ENCODE measurements at places on chromosomes 6 and 20.
A peak's percentile ranks its signal among the peaks of the same experiment; 100 is the strongest.

- DNase-seq: no peak
Measured at GRCh38 chr6:143586557-143586956, 75.0 kb upstream of the FUCA2 start.

- peak; percentile 84 for DNase-seq
Measured at GRCh38 chr6:127342946-127343808, at the start of gene ECHDC1. Gene ECHDC1 (minus strand): TSS chr6:127343609. CDS start chr6:127331028, 12,581 bp downstream.

- peak; percentile 73 for DNase-seq
Measured at GRCh38 chr6:27889628-27890444, 22.4 kb downstream of the OR2B2 start.

GRCh38 chr6:167739721-167740475, 86.8 kb upstream of the AFDN start:
- DNase-seq: no peak

DNA sequence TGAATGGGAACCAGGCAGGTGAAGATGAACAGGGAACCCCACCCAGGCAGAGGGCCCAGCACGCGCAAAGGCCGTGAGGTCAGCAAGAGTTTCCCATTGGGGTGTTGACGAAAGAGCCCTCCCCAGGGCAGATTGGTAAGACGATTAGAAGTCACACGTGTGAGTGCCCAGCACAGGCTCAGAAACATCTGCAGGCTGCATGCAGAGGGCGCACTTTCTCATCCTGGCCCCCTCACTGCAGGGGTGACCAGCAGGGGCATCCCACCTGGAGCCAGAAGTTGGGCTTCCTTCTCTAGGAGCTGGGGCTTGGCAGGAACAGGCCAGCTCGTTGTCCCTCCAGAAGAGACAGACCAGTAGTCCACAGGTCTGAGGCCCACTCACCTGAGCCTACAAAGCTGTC, 38.4 kb downstream of the VSTM2L start:
- peak; percentile 28 for DNase-seq

DNA sequence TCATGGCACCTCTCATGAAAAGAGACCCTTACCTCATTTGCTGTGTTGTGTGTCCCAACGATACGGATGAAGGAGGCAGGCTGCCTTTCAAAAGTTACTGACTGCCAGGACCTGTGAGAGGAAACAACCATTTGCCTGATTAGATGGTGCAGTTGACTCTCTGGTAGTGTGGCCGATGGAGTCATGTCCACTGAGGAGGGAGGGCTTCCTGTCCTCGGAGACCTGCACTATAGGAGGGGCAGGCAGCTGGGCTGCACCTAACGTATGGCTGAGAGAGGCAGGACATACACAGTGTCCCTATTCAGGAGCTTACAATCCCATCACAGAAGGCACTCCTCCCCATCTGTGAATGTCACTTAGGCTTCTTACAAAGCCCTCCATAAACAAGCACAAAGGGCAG, 373.0 kb downstream of the ZFAND3 start:
- DNase-seq: no peak

GRCh38 chr20:4225745-4226144, 210.4 kb upstream of the RNF24 start:
- no peak for DNase-seq

DNA sequence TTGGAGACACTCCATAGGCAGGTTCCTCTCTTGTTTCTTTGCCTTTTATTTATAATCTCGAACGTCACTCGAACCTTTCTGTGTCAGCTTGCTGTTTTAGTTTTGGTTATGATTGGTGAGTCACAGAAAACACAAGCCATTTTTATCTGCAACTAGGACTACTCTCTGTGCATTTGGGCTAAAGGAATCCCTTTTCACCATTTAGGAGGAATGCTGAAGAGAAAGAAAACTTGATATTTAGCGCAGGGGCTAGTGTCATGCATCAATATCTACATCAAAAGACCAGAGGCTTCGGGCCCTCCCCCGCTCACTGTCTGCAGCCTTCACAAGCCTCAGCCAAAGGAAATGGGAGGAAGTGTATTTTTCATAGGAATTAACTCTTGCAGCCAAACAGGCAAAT, 507.8 kb upstream of the CITED2 start:
- no peak for DNase-seq

DNA sequence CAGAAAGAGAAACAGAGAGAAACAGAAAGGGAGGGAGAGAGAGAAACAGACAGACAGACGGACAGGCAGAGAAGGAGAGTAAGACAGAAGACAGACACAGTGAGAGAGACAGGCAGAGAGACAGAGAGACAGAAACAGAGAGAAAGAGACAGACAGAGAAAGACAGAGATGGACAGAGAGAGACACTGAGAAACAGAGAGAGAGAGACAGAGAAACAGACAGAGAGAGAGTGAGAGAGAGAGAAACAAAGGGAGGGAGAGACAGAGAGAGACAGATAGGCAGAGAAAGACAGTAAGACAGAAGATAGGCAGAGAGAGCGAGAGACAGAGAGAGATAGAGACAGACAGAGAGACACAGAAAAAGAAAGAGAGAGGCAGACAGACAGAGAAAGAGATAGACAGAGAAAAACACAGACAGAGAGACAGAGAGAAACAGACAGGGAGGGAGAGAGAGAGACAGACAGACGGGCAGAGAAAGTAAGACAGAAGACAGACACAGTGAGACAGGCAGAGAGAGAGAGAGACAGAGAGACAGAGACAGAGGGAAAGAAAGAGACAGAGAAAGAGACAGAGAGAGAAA, 753.4 kb upstream of the DEFB115 start:
- no peak for DNase-seq

DNA sequence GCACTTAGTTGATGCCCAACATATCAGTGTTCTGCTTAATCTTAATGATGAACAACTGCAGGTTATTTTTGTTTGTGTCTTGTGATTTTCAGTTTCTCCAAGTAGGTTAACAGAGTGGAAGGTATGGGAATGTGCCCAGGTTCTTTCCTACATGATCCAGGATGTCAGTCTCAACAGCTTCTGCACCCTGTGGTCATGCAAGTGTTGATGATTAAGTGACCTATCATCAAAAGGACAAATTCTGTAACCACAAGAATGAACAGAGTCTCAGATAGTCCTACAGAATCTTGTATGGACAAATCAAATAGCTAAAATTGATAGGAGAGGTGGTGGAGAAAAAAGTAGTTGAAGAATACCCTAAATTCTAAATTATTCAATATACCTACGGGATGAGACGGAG, 26.1 kb downstream of the MAN1A1 start:
- peak; percentile 49 for DNase-seq

DNA sequence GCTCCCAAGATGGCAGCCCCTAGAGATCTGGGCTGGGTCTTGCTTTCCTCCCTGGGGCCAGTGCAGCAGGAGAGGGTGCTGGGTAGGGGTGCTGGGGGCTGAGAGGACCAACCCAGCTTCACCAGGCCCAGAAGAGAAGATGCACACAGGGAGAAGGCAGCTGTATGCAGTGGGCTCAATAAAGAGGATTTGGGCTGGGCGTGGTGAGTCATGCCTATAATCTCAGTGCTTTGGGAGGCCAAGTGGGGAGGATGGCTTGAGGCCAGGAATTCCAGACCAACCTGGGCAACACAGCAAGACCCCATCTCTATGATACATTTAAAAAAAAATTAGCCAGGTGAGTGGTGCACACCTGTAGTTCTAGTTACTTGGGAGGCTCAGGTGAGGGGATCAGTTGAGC, 25.7 kb upstream of the EMILIN3 start:
- DNase-seq: no peak

DNA sequence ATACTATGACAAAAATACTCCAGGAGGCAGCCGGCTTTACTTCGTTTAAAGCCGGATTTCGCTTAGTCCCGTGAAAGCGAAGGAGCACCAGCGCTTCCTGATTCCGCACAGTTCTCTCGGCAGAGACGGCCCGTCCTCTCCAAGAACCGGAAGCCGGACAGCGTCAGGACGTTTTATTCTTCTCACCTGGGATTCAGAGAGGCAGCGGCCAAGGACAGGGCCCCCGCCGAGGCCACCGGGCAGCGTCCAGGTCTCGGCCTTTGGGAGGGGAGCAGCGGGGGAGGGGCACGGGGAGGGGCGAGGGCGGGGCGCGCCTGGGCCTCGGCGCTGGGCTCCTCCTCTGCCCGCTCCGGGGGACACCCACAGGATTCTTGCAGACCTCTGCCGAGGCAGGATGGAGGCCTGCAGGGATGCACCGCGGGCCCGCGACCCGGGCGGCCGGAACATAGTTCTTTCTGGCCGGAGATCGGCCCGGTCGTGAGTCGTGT, 2.8 kb upstream of the DIDO1 start:
- peak; percentile 69 for DNase-seq

DNA sequence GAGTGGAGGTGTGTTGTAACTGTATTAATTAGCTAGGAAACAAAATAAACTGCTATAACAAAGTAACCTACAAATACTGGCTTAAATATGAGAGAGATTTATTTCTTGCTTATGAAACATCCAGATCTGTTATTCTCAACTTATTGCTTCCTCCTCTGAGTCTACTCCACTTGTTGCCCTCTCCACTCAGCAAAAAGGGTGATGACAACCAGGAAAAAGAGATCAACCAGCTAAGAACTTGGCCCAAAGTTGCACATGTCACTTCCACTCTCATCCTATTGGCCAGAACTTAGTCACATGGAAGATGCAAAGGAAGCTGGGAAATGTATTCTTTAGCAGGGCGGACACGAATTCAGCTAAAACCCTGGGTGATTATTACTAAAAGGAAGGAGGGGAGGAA, 5.2 kb upstream of the TP53RK start:
- DNase-seq: peak; percentile 61

DNA sequence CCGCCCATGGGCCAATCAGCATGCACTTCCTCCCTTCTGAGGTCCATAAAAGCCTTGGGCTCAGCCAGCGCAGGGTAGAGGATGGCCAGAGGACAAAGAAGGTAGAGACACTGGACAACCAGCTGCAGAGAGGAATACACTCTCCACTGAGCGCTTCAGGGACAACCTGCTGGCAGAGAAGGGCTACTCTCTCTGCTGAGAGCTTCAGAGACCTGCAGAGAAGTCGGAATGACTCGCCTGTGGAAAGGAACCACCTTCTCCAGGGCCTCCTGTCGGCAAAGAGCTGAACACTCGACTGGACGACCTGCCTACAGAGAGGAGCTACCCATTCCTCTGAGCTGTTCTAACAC, 31.4 kb upstream of the SLA2 start:
- DNase-seq: no peak

- DNase-seq: no peak
Measured at GRCh38 chr6:141463237-141463977, 669.3 kb upstream of the GJE1 start.

- DNase-seq: no peak
Measured at GRCh38 chr6:155505608-155505989, 50.0 kb upstream of the NOX3 start.

- DNase-seq: no peak
Measured at GRCh38 chr20:9040863-9041524, 27.9 kb upstream of the PLCB4 start.

DNA sequence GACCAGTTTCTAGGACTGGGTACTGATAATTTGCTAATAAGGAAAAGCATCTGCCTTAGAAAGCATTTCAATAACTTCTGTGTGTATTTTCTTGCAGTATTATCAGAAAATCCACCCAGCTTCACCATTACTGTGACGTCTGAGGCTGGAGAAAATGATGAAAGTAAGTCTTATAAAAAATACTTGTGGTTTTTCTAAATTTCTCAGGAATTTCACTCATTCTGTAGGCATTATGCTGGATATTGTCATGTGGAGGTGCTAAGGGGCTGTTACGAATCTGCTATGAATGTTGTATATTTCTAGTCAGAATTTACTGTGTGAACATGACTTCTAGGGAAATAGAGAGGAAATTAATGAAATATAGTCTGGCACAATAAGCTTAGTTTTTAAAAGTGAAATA, 8.9 kb downstream of the RWDD1 start:
- DNase-seq: no peak

DNA sequence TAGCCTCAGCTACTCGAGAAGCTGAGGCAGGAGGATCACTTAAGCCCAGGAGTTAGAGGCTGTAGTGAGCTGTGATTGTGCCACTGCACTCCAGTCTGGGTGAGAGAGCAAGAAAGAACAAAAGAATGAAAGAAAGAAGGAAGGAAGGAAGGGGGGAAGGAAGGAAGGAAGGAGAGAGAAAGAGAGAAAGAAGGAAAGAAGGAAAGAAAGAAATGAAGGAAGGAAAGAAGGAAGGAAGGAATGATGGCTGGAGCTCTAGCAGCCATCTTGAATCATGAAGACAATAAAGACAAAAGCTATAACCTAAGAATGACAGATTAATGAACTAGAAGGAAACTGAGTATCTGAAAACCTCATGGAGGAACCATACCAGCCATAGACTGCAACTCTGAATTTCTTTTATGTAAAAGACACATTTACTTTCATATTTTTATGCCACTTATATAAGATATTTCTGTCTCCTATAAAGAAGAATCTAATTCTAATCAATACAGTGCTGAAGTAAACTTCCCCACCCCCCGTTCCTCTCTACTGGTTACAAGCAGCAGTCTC, 522.3 kb upstream of the JARID2 start:
- DNase-seq: no peak

GRCh38 chr20:18541741-18542140, 25.5 kb upstream of the SMIM26 start:
- no peak for DNase-seq

GRCh38 chr6:71879016-71879415, 7.3 kb upstream of the RIMS1 start:
- DNase-seq: no peak

- no peak for DNase-seq
Measured at GRCh38 chr6:1470040-1470439, 80.7 kb downstream of the FOXF2 start.

GRCh38 chr6:26309731-26310142, 55.3 kb upstream of the BTN3A2 start:
- DNase-seq: no peak

DNA sequence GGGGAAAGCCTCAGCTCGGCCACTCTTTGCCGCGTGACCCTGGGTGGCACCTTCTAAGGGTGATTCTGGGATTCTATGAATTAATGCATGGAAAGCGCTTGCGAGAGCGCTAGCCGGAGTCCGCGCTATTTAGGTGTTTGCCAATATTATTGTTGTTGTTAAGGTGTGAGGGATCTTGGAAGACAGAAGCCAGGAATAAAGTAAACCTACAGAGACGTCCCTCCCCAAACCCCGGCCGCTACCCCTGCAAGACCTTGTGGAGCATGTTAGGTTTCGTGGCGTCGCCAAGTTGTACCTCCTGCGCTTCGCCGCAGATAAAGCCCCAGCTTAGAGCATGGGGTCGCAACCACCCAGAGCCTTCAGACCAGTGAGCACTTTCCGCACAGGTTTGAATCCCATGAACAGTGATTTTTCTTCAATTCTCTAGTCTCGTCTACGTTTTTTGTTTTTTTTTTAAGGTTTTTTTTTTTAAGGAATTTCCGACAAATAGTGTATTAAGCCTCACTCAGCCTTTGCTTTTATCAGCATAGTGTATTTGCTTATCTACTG, 16.9 kb upstream of the ZSCAN9 start:
- peak; percentile 57 for DNase-seq

DNA sequence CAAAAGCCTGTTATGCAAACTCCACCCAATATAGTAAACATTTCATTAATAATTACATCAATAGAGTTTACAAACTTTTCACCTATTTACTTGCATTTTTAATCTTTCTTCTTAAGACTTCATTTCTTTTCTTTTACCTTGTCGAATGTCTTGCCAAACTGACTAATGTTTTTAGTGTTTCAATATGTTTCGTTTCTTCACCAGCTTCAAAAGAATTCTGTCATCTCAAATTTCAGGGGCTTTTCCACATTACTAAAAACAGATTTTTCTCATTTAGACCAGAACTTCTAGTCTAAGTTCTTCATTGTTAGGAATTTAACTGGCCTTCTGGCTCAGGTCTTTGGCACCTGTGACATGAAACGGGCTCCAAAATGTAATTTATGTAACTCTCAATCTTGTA, 196.5 kb downstream of the ARHGAP18 start:
- no peak for DNase-seq
